ENCODE measurements at places on chromosomes 2 and 18. TPM values are rescaled to one million over a fixed set of nuclear protein-coding genes. Genes with fewer than 3 reads are reported as not detected.

Gene XIRP2
- 42.8 TPM for total RNA-seq

- DNase-seq: no peak
These were observed 153.6 kb downstream of the NRP2 start for GRCh38 chr2:205835923-205836322.

Gene STEAP3
- 8.2 TPM for total RNA-seq

DNA sequence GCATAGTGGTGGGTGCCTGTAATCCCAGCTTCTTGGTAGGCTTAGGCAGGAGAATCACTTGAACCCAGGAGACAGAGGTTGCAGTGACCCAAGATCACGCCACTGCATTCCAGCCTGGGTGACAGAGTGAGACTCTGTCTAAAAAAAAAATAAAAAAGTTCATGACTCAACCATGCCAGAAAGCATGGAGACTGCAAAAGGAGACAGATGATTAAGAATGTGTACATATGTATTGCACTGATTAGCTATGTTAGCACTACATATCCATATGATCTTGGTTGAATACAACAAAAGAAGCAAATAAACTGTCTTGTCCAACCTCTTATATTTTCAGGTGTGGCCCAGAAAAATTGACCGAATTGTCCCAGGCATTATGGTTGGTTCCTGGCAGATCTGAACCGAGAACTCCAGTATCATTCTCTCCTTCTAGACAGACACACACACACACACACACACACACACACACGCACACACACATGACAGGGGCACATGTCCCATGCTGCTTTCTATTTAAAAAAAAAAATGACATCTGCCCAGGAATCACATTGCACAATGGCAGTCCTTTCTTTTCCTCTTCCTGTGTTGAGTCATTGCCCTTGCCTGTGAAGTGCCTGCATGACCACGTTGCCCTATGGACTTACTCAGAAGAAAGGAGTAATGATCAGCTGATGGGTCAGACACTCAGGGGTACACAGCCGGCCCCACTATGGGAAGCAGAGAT, 65.6 kb downstream of the MYCN start:
- no peak for DNase-seq

Data from right atrium auricular region (tissue), 2 donors.